Activated T-cell treated with anti-CD3 and anti-CD28 coated beads, Interleukin-2, amount 50 U/mL, for 24 hours (primary cell): ENCODE measurements at places on chromosomes 4 and X.
A peak's percentile ranks its signal among the peaks of the same experiment; 100 is the strongest.

DNA sequence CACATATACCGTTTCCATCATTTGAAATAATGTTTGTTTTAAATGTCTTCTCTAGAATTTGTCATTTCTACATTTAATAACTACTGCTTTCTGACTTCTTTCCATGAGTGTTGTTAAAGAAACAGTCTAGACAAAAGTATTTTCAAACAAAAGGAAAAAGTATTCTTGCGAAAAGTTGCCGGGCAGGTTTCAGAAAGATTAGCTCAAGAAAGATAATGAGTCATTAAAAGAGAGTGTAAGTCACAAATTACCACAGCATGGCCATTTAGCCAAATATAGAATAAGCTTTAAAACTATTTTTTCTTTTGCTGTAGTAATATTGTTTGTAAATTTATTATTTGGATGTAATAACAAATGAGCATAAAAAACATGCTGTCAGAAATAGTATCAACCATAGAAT, 493.0 kb downstream of the TLL1 start:
- no peak for DNase-seq

DNA sequence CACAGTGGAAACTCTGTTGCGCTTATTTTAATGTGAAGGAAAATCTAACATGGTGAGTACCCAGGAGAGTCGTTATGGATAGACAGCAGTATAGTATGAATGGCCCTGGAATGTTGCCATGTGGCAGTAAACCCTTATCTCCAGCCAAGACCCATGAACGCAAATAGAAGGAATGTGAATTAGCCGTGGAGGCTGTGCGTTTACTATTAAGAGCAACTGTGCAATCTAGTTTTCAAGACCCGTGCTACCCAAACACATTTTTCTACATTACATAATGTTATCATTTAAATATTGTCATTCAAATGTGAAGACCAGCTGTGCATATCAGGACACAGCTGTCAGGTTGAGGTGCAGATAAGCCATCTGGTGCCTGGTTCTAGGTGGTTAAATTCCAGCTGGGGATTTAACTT, 13.3 kb upstream of the AGA start:
- DNase-seq: no peak

GRCh38 chr4:77819404-77819842, 255 bp upstream of the CNOT6L start:
- DNase-seq: no peak

- no peak for DNase-seq
Observed at GRCh38 chrX:125998432-125998831, 167.7 kb downstream of the DCAF12L2 start.

DNA sequence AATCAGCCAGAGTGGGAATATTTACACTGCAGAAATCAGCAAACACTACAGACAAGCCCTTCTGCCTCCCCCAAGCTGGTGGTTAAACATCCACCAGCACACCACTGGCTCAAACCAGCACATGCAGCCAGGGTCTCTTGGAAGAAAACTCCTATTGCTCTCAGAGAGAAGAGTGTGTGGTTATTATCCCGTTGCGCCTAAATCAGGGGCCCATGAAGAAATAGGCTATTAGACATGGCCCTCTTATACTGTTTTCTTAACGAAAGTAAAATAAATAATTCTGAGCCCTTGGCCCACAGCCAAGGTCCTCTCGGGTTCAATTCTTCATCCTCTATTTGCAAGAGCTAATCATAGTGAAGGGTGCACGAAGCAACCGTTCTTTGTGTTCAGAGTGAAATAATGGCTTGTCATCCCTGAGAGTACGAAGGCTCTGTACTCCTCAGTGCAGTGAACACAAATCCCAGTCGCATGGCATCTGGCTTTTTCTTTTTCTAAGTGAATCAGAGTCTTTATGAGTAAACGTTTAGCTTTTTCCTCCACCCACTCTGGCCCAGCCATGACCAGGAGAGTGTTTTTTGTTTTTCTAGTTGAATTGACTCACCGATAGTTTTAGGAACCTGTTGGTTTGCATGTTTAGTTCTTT, 33.4 kb upstream of the RBM47 start:
- no peak for DNase-seq

GRCh38 chr4:1015179-1015578, 3.8 kb downstream of the FGFRL1 start:
- no peak for DNase-seq

DNA sequence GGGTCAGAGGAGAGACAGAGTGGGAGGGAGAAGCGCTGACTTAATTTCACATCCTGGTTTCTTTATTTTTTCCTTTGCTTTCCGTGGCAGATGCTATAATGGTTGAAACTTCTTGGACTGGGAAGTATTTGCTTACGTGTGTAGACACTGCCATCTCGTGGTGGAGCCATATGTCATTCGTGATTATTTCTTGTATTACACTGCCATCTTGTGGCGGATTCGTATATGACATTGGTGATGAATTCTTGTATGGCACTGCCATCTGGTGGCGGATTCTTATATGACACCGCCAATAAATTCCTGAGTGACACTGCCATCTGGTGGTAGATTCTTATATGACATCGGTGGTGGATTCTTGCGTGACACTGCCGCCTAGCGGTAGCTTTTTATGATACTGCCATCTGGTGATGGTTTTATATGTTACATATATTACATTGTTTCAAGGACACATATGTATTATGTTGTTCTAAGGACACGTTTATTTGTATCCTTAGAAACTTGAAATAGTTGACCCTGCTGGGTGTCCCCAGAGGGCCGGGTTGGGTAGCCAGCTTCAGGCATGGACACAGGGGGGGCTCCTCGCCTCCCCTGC, 37.3 kb upstream of the CLCN4 start:
- DNase-seq: peak; percentile 80

DNA sequence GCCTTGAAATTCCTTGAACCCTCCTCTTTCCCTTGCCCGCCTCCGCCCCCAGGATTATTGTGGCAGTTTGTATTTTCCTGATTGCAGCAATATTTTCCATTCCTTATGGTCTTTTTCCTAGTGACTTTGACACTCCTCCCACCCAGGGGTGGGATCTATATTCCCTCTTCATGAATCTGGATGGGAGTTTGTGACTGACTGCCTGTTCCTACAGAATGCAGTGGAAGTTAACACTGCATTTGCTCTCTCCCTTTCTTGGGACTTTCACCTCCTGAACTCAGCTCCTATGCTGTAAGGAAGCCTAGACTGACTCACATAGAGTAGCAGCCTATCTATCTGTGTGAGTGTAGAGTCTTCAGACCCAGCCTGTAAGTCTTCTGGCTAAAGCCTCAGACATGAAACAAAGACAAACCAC, 2.2 kb downstream of the FUNDC2 start:
- DNase-seq: no peak

DNA sequence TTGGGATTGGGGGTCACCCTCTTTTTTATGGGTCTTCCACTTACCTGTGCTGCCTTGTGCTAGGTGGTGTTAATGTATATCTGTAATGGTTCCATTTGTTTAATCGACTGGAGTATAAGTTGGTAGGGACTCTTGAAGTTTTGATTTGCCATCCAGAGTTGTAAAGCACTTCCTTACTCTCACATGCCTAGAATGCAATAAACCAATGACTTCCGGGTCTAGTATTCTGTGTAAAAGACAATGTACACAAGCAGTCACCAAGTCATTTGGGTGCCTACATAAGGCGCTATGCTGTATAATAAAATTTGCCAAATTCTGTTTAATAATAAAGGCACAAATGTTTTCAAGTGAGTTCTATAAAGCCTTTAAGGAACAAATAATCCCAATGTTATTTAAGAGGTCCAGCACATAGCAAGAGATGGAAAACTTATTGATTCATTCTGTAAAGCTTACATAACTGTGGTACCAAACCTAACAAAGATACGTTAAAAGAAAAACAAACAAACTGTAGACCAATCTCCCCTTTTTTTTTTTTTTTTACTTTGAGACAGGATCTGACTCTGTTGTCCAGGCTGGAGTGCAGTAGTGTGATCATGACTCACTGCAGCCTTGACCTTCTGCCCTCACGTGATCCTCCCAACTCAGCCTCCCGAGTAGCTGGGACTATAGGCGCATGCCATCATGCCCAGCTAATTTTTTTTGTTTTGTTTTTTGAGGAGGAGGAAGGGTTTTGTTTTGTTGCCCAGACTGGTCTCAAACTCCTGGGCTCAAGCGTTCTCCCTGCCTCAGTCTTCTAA, 41.5 kb upstream of the HPRT1 start:
- no peak for DNase-seq

DNA sequence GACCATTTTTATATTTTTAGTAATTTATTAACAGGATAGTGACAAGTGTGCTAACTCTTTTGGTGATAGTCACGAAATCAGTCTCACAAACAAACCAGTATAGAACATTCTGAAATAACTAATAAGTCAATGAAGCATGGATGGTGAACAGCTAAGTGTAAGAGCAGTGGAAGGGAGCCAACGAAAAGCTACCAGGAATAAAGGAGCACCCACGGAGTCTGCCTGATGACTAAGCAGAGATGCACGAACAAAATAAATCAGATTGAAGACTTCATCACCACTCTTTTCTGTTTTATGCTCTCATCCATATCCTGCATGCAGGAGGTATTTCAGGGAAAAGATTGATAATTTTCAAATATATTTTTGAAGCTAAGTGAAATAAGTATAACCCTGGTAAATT, 891.1 kb upstream of the HS3ST1 start:
- no peak for DNase-seq

- no peak for DNase-seq
Observed at GRCh38 chr4:54571293-54572151, 86.2 kb upstream of the KIT start.

GRCh38 chr4:66294638-66295037, 624.3 kb upstream of the EPHA5 start:
- DNase-seq: no peak

- DNase-seq: no peak
Observed at GRCh38 chr4:101621120-101621519, 169.4 kb upstream of the BANK1 start.

DNA sequence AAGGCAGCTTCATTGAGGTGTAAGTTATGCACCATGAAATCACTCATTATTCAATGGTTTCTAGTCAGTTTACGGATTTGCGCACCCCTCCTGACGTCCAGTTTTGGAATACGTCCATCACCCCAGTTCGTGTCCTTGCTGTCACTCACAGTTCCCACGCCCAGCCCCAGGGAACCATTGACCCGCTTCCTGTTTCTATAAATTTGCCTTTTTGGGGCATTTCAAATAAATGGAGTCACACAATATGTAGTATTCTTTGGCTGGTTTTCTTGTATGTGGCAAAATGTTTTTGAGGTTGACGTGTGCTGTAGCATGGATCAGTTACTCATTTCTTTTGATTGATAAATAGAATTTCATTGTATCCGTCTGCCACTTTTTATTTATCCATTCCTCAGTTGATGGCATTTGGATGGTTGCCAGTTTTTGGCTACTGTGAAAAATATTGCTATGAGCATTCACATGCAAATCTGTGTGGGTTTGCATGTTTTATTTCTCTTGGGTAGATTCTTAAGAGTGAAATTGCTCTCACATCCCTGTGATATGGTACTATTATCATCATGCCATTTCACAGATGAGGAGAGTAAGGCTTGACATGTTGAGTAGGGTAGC, 18.4 kb upstream of the SORCS2 start:
- no peak for DNase-seq

- peak; percentile 59 for DNase-seq
Observed at GRCh38 chr4:113901994-113902787, 77.3 kb downstream of the ARSJ start.

GRCh38 chrX:153377727-153378126, 23.4 kb downstream of the PNMA6E start:
- no peak for DNase-seq

- DNase-seq: no peak
Observed at GRCh38 chrX:29044423-29045184, 457.4 kb downstream of the IL1RAPL1 start.

- DNase-seq: no peak
Observed at GRCh38 chr4:2182994-2183393, 58.9 kb downstream of the HAUS3 start.

DNA sequence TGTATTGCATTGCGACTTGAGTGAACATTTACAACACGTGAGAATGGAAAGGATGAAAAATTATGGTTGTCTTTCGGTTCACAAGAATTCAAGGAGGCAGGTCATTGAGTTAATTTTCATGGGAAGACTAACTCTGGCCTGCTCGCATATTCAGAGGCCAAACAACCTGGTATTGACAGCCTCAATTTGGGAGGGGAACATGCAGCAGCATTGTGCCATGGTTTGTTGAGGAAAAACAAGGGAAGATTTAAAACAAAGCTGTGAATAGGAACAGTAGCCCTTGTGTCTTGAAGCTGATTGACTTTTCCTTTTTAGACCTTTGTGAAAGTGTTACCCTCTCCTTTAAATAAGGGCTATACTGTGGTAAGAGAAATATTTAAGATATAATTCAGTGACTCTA, 31.9 kb downstream of the FAT4 start:
- no peak for DNase-seq

DNA sequence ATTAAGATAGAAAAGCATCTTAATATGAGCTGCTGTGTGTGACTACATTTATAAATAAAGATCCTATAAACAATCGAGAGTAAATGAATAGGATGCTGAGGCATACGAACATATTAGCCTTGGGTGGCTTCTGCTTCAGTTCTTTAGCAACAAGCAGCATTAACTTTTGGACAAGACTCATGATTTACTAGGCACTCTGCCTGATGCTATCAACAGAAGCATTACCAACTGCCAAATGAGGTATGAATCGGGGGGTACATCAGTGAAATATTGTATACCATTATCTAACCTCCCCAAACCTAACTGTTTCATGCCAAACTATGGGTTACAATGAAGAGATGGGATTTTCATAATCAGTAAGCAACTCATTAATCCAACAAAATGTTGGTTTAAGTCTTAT, 113.1 kb downstream of the RAB28 start:
- DNase-seq: no peak
